Activated CD4-positive, alpha-beta T cell treated with anti-CD3 and anti-CD28 coated beads for 36 hours (primary cell): ENCODE measurements at places on chromosomes 11 and 22.

- no peak for DNase-seq
- peaks cover 20% of the 10 kb centered on the region for H3K4me1 ChIP-seq
- H3K36me3 ChIP-seq = no peaks in the 10 kb centered on the region
- no peak overlapping the region for H3K27ac ChIP-seq
- H3K4me3 ChIP-seq = no peak overlapping the region
Observed at GRCh38 chr11:47403571-47403970, 4.8 kb upstream of the SLC39A13 start.

GRCh38 chr11:73404048-73404447 lies 27.8 kb downstream of the RELT start:
- no peaks in the 10 kb centered on the region for H3K27me3 ChIP-seq
- no peak overlapping the region for H3K4me3 ChIP-seq
- H3K27ac ChIP-seq = no peak overlapping the region
- peaks cover 4% of the 10 kb centered on the region for H3K36me3 ChIP-seq

DNA sequence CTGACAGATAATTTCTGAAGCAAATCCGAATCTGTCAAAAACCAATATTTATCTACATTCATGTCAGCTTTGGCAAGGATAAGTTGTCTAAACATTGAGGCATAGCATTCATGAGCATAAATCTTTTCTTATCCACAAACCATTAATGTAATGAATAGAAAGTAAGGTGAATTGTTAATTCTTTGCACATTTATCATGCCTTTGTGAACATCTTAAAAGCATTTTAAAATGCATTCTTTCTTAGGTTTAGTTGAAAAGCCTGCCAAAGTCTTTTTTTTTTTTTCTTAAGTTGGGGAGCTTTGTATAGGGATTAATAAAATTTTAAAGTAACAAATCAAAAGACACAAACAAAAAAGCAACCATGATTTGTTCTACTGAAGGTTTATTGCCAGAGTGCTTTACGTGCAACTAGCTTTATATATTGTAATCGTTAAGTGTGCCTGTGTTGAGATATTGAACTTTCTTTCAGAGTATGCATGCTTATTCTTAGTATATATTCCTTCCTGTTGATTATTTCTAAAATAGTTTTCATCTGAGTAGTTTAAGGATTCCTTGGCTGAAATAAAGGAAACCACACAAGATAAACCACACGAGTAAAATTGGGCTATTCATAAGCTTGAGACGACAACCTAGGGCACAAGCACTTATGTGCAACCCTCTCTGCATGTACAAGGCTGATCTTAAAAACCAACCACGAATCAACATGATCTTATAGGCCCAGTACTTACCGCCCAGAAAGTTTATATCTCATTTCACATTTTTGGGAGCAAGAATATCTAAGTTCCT lies 1110.9 kb upstream of the CNTN5 start:
- H3K27me3 ChIP-seq = no peaks in the 10 kb centered on the region
- no peaks in the 10 kb centered on the region for H3K36me3 ChIP-seq
- no peak overlapping the region for H3K27ac ChIP-seq
- H3K4me1 ChIP-seq = no peaks in the 10 kb centered on the region
- H3K4me3 ChIP-seq = no peak overlapping the region

- H3K27me3 ChIP-seq = peaks cover 14% of the 10 kb centered on the region
- no peak overlapping the region for H3K4me3 ChIP-seq
- DNase-seq = no peak
- H3K27ac ChIP-seq = no peak overlapping the region
- no peaks in the 10 kb centered on the region for H3K36me3 ChIP-seq
- peaks cover 14% of the 10 kb centered on the region for H3K4me1 ChIP-seq
Observed at GRCh38 chr11:1655168-1656060, 25.8 kb downstream of the KRTAP5-5 start.

DNA sequence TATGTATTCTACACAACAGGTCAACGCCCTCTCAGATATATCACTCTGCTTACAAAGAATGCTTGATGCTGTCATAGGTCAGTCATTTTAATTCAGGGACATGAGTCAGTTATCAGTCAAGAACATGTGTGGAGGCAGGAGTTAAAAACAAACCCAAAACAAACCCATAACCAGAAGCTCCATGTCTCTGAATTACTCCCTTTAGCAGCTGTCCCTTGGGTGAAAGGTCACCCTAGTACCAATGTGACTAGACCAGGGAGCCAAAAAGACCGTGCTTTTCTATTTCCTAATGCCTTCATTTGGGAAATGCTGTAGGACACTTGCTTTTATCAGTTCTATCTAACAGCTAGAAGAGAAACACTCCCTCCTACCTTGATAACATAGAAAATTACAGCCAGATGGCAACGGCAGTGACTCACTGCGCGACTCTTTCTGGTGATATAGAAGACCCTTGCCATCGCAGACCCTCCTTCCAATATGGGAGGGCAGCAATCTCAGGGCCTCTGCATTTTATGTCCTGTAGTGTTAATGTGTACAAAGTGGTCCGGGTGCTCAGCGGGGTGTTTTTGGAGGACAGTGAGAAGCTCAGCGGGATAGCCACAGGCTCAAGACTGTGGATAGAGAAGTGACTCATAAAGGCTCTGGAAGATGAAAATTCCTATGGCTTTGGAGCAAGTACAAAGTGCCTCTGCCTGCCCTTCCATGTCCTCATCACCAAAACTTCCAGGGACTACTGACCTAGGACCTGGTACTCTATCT lies 24.8 kb downstream of the APOL5 start:
- no peaks in the 10 kb centered on the region for H3K27me3 ChIP-seq
- no peaks in the 10 kb centered on the region for H3K4me1 ChIP-seq
- H3K4me3 ChIP-seq = no peak overlapping the region
- no peak overlapping the region for H3K27ac ChIP-seq

- H3K4me3 ChIP-seq = no peak overlapping the region
- no peaks in the 10 kb centered on the region for H3K27me3 ChIP-seq
- no peak overlapping the region for H3K27ac ChIP-seq
- H3K4me1 ChIP-seq = peaks cover 13% of the 10 kb centered on the region
- DNase-seq = no peak
Observed at GRCh38 chr11:75317446-75318122, 33.9 kb downstream of the ARRB1 start.

GRCh38 chr22:43509337-43509736 lies 97.5 kb downstream of the MPPED1 start:
- no peak overlapping the region for H3K4me3 ChIP-seq
- no peaks in the 10 kb centered on the region for H3K27me3 ChIP-seq
- H3K4me1 ChIP-seq = no peaks in the 10 kb centered on the region
- H3K27ac ChIP-seq = no peak overlapping the region

- no peaks in the 10 kb centered on the region for H3K27me3 ChIP-seq
- peaks cover 2% of the 10 kb centered on the region for H3K36me3 ChIP-seq
- H3K4me1 ChIP-seq = peaks cover 6% of the 10 kb centered on the region
- peak overlapping the region; percentile 60 for H3K4me3 ChIP-seq
Observed at GRCh38 chr22:50016308-50016987, 3.9 kb upstream of the IL17REL start.
